Natural killer cell treated with Interleukin-12 subunit alpha and Interleukin-12 subunit beta and Interleukin-15 and Interleukin-18, amount 100 ng/mL, for 72 hours (primary cell): ENCODE measurements at places on chromosomes 2 and 18.

DNA sequence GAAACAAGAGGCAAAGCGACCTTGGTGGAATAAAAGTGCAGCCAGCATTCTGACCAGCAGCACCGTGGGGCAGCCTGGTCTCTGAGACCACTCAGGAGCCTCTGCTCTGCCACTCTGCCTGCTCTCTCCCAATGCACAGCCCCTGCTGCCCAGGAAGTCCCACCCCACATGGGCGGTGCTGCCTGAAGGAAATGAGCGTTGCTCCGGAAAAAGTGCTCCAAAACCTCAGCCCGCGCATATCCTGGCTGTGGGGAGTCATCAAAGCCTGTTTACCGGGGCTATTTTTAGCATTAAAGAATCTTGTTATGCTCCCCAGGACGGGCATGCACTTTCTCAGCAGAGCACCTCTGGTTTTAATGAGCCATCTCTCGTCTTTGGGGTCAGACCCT is 54.5 kb downstream of the EPAS1 start:
- DNase-seq, result peak; percentile 77

DNA sequence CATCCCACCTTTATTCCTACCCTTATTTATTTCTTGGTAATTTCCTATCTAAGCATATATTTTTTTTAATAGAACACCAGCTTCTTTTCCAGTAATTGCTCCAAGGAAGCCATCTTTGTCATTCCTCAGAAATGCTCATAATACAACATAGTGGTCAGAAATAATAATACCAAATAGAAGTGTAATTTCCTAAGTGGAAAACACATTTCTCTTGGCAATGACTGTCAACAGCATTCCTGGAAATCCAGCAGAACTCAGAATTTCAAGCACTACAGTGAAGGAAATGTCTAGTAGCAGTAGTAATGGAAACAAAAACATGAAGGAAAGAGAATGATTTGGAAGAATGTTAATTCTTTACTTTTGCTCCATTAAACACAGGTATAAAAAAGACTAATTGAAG is 56.6 kb downstream of the GDF7 start:
- DNase-seq, result no peak

GRCh38 chr2:109239720-109240119 is 110.7 kb downstream of the SH3RF3 start:
- no peak for DNase-seq

DNA sequence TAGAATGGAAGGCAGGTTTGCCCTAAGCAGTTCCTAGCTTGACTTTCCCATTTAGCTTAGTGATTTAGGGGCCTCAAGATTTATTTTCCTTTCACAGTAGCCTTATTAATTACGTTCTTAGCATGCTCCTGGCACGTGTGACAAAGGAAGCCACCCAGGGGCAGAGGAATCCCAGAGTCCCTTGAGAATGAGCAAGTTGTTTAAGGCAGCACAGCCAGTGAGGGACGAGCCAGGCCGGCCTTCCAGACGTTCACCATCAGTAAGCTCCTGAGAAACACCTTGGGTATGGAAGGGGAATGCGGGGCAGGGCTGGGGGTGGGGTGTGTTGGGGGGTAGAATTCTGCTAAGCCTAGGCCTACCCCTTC is 76.3 kb downstream of the SOWAHC start:
- DNase-seq, result no peak

DNA sequence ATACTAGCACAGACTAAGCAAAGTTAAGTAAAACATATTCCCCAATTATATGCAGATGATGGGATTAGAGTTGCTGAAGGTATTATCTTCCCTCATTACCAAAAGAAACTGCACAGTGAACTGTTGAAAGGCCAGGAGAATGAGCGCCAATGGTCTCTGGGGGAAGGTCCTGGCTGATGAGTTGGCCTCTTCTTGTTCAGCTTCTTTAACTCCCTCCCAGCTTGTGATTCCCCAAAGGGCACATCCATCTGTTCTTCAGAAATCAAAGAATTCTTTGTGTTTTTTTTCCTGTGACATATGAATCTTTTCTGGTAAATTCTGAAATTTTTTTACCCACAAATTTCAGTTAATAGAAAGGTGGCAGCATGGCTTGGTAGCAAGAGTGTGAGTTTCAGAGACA is 667.6 kb downstream of the CNTNAP5 start:
- no peak for DNase-seq

GRCh38 chr2:49616800-49617199 is 462.5 kb upstream of the FSHR start:
- DNase-seq, result no peak

- no peak for DNase-seq
Observed at GRCh38 chr18:64090876-64091275, 58.0 kb downstream of the LINC00305 start.

- DNase-seq, result no peak
Observed at GRCh38 chr18:29181151-29181901, 1004.4 kb upstream of the CDH2 start.

DNA sequence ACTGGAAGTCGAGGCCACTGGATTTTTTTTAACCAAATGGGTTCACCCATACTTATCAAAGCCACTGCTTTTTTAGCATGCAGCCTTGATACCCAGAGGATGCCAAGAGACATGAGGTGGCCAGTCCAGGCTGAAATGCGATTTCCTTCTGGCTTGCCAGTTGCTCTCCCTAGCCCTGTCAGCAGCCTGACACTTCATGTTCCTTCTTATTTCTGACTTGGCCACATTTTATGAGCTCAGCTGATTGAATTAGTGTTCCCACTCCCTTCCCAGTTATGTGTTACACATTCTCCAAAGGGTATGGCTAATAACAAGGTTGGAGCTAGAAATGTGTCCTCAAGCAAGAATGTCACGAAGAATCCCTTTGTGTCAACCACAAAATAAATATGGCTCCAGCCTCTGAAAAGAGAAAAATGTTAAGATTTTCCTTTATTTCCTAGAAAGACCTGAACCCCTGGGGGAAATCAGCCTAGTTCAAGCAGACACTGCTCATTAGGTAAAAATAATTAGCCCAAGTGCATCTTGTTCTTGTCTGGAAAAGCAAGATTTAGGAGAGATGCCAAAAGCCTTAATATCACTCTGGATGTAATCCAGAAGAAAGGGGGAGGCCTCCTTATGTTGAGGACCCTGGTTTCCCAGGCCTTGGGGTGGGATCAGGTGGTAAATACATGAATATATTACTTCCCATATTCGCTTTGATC is 121.7 kb upstream of the TACR1 start:
- no peak for DNase-seq

GRCh38 chr2:75844651-75845050 is 133.9 kb upstream of the GCFC2 start:
- DNase-seq, result no peak

- no peak for DNase-seq
Observed at GRCh38 chr18:72468021-72468710, 76.0 kb downstream of the CBLN2 start.

GRCh38 chr18:62329691-62330454 is 4.8 kb downstream of the TNFRSF11A start:
- DNase-seq, result no peak
